ENCODE measurements at places on chromosomes 2 and 18. TPM values are rescaled to one million over a fixed set of nuclear protein-coding genes. Genes with fewer than 3 reads are reported as not detected.

The IL36A gene
- total RNA-seq, result not detected

The REG1B gene
- not detected for total RNA-seq

The HAT1 gene
- 96.5 TPM for total RNA-seq

The PTPRN gene
- total RNA-seq, result 1.1 TPM

The CFAP53 gene
- 0.19 TPM for total RNA-seq

The LYPD6B gene
- total RNA-seq, result not detected

The WDFY1 gene
- 36.1 TPM for total RNA-seq

Data from A549 treated with ZK216348 at 1 μM for 4 hours (cell line).